ENCODE measurements at places on chromosomes 1 and 21. TPM values are rescaled to one million over a fixed set of nuclear protein-coding genes. Genes with fewer than 3 reads are reported as not detected.

The SLC45A3 gene
- 0.45 TPM for total RNA-seq

DNA sequence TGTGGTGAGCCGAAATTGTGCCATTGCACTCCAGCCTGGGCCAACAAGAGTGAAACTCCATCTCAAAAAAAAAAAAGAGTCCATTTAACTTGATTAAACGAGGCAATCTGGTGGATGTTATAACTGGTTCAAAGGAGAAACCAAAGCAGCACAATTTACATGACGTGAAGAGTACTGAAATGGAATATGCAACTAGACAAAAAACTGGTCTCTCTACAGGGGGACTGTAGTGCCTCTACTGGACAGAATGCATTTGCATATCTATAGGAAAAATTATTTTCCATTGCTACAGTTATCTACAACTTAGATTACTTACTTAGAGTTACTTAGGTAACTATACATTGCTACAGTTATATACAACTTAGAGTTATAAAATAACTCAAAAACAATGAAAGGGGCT lies 2.7 kb upstream of the CAPN2 start:
- no peak overlapping the region for H3K4me3 ChIP-seq
- H3K27me3 ChIP-seq: peaks cover 5% of the 10 kb centered on the region
- H3K4me1 ChIP-seq: peaks cover 17% of the 10 kb centered on the region
- H3K27ac ChIP-seq: no peak overlapping the region

The UBE2U gene
- total RNA-seq: not detected

GRCh38 chr1:65420590-65421350 lies at the start of the genes LEPR and LEPROT:
TSS of gene LEPR (plus strand) at chr1:65420668. CDS start at chr1:65565566, 144,898 bp downstream.
TSS of gene LEPROT (plus strand) at chr1:65420668. CDS start at chr1:65420725, 57 bp downstream.
- H3K4me3 ChIP-seq: no peak within 1 kb of the TSS
- no peak for DNase-seq
- H3K27ac ChIP-seq: peak within 1 kb of the TSS; percentile 95
- peaks cover 14% of the 10 kb centered on the region for H3K4me1 ChIP-seq
- H3K36me3 ChIP-seq: peaks cover 10% of the 10 kb centered on the region

DNA sequence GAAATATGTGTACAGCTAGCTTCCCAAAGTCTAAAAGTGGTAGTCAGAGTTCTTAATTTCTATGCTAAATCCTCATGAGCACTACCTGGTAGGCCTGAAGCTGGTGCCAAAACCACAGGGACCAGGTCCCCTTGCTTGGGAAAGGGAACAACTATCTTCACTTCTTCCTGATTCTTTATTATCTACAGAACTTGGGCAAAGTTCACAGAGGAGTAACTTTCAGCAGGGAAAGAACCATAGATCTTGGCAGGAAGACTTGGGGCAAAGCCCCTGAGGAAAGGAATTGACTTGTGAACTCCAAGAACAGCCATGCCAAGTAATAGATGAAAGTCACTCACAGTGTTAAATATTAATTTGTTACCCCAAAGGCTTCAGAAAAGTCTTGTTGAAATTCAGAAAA lies 193.0 kb downstream of the ZC3H11B start:
- no peaks in the 10 kb centered on the region for H3K36me3 ChIP-seq

GRCh38 chr1:83692524-83693381 lies 306.2 kb downstream of the TTLL7 start:
- peaks cover 4% of the 10 kb centered on the region for H3K36me3 ChIP-seq
- H3K27ac ChIP-seq: no peak overlapping the region
- H3K4me3 ChIP-seq: peak overlapping the region; percentile 77
- H3K27me3 ChIP-seq: no peaks in the 10 kb centered on the region
- no peak for DNase-seq
- H3K4me1 ChIP-seq: peaks cover 23% of the 10 kb centered on the region

GRCh38 chr1:108862698-108863477 lies 6.0 kb upstream of the AKNAD1 start:
- H3K36me3 ChIP-seq: no peaks in the 10 kb centered on the region
- H3K27ac ChIP-seq: no peak overlapping the region
- peaks cover 6% of the 10 kb centered on the region for H3K4me1 ChIP-seq
- peaks cover 10% of the 10 kb centered on the region for H3K27me3 ChIP-seq
- no peak for DNase-seq
- H3K4me3 ChIP-seq: no peak overlapping the region

DNA sequence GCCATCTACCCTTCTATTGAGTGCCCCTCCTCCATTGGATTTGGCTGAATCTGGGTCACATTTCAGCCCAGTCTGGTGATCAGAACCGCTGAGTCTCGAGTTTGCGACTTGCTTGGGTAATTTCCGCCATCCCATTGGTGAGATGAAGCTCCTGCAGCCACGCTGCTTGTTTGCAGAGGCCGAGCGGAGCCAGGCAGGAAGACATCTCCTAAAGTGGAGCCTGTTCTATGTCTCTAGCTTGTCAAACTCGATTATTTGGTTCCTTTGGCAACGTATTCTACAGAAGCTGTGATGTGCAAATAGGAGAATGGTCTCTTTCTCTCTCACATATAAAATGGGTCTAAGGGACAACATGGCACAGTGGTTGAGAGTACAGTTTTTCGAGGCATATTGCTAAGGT lies 206.8 kb upstream of the PLXNA2 start:
- H3K4me1 ChIP-seq: no peaks in the 10 kb centered on the region
- no peaks in the 10 kb centered on the region for H3K36me3 ChIP-seq
- no peak for DNase-seq
- H3K27me3 ChIP-seq: peaks cover 41% of the 10 kb centered on the region
- no peak overlapping the region for H3K27ac ChIP-seq
- no peak overlapping the region for H3K4me3 ChIP-seq

The CALML6 gene
- 0.87 TPM for total RNA-seq

The C1orf226 gene
- total RNA-seq: 0.44 TPM

DNA sequence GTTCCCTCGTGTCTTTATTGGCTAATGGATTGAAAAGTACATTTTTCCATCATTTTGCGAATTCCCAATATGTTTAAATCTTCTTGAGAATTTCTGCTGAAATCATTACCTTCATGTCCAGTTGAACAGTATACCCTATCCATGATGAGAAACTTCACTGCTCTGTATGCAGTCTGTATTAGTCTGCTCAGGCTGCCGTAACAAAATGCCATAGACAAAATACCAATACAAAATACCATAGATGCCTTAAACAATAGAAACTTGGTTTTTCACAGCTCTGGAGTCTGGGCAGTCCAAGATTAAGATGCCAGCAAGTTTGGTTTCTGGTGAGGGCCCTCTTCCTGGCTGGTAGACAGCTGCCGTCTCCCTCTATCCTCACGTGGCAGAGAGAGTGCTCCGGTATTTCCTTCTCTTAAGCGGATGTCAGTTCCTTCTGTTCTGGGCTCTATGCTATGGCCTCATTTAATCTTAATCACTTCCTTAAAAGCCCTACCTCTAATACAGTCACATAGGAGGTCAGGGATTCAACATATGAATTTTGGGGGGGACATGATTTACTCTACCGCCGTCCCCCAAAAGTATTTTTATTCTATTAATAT lies 27.0 kb downstream of the CXADR start:
- H3K27me3 ChIP-seq: peaks cover 3% of the 10 kb centered on the region
- H3K4me3 ChIP-seq: no peak overlapping the region
- H3K36me3 ChIP-seq: no peaks in the 10 kb centered on the region
- no peaks in the 10 kb centered on the region for H3K4me1 ChIP-seq
- no peak for DNase-seq

GRCh38 chr1:175892686-175893085 lies 149.3 kb upstream of the TNR start:
- no peak overlapping the region for H3K27ac ChIP-seq
- no peak for DNase-seq
- no peaks in the 10 kb centered on the region for H3K4me1 ChIP-seq
- H3K36me3 ChIP-seq: peaks cover 2% of the 10 kb centered on the region
- no peaks in the 10 kb centered on the region for H3K27me3 ChIP-seq

The MPL gene
- total RNA-seq: not detected

DNA sequence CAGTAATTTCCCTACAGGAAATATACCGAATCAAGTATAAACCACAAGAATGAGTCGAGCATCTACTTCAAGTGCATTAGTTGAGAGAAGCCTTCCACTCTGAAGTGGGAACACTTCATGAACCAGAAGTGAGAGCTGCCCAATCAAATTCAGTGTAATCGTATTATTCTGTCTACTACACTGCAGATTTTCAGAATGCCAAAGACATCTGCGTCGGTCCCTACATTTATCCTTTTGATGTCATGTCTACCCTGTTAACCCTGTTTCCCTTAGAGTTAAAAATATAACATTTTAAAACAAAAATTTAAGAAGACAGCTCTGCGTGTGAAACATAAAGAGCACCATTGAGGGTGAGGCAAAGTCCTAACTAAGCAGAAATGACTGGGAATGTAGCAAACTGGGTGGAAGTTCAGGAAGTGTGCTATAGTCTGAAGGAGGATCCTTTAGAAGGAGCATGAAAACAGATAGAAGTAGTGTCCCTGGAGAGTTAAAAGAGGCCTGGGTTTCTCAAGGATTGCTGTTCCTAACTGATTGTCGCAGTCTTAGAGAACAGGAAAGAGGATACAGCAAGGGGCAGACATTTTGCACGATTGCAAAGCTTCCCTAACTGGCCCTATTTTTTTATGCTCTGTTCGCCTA lies 291.2 kb downstream of the PTPRC start:
- peaks cover 46% of the 10 kb centered on the region for H3K4me1 ChIP-seq
- peaks cover 12% of the 10 kb centered on the region for H3K36me3 ChIP-seq
- peak overlapping the region; percentile 84 for H3K27ac ChIP-seq
- DNase-seq: no peak

The GMEB1 gene
- total RNA-seq: 25.3 TPM

- no peak for DNase-seq
- peaks cover 3% of the 10 kb centered on the region for H3K27me3 ChIP-seq
- H3K36me3 ChIP-seq: no peaks in the 10 kb centered on the region
- no peak overlapping the region for H3K27ac ChIP-seq
- no peak overlapping the region for H3K4me3 ChIP-seq
- peaks cover 19% of the 10 kb centered on the region for H3K4me1 ChIP-seq
These were observed 8.7 kb upstream of the GADD45A start for GRCh38 chr1:67676287-67676686.

GRCh38 chr21:15797577-15798363 lies 68.0 kb downstream of the USP25 start:
- H3K36me3 ChIP-seq: peaks cover 42% of the 10 kb centered on the region
- no peak overlapping the region for H3K27ac ChIP-seq
- no peak overlapping the region for H3K4me3 ChIP-seq
- H3K27me3 ChIP-seq: no peaks in the 10 kb centered on the region
- H3K4me1 ChIP-seq: peaks cover 60% of the 10 kb centered on the region

The PTCH2 gene
- total RNA-seq: 1.4 TPM

- DNase-seq: no peak
- H3K27ac ChIP-seq: no peak overlapping the region
- H3K4me3 ChIP-seq: no peak overlapping the region
- H3K4me1 ChIP-seq: no peaks in the 10 kb centered on the region
These were observed 569.4 kb upstream of the ADAMTS5 start for GRCh38 chr21:27536319-27536718.

The LPAR3 gene
- total RNA-seq: 1.4 TPM

DNA sequence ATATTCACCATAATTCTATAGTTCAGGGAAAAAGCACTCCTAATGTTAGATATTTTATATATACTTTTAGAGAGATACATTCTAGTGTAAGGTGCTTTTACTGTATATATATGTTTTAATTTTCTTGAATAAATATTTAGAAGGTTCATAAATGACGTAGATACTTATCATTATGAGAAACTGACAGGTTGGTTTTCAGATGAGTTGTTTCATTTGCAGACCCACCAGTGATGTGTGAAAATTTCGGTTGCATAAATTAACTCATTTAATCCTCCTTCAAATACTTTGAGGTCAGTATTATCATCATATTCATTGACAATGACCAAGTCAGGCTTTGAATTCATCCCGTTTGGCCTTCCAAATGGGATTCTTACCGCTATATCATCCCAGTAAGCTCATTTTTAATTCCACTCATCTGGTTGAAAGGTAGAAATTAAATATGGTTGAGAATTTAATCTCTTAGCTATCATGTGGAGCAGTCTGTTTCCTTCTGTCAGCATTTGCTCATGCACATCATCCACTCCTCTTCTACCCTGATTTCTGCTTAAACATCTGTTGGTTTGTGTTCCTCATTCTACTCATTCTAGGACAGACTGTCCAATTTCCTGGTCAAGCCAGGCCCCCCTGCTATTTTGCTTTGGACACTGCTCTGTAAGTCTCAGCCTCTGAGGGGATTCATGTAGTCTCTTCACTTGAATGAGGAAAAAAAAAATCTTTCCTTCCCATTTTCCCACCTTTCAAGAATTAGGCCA lies 1156.6 kb downstream of the PLA2G4A start:
- no peak for DNase-seq
- no peaks in the 10 kb centered on the region for H3K4me1 ChIP-seq
- H3K36me3 ChIP-seq: no peaks in the 10 kb centered on the region
- no peaks in the 10 kb centered on the region for H3K27me3 ChIP-seq
- no peak overlapping the region for H3K27ac ChIP-seq
- no peak overlapping the region for H3K4me3 ChIP-seq

The SPATA46 gene
- not detected for total RNA-seq

The PEAR1 gene
- not detected for total RNA-seq

The TOE1 gene
- total RNA-seq: 54.9 TPM

- no peak for DNase-seq
- no peak overlapping the region for H3K27ac ChIP-seq
- peaks cover 14% of the 10 kb centered on the region for H3K4me1 ChIP-seq
These were observed 15.0 kb downstream of the HLX start for GRCh38 chr1:220894025-220894923.

- H3K4me1 ChIP-seq: no peaks in the 10 kb centered on the region
- no peak for DNase-seq
- H3K27me3 ChIP-seq: peaks cover 1% of the 10 kb centered on the region
- H3K36me3 ChIP-seq: no peaks in the 10 kb centered on the region
- H3K27ac ChIP-seq: no peak overlapping the region
These were observed 71.6 kb downstream of the PLXNA2 start for GRCh38 chr1:208172423-208173145.

DNA sequence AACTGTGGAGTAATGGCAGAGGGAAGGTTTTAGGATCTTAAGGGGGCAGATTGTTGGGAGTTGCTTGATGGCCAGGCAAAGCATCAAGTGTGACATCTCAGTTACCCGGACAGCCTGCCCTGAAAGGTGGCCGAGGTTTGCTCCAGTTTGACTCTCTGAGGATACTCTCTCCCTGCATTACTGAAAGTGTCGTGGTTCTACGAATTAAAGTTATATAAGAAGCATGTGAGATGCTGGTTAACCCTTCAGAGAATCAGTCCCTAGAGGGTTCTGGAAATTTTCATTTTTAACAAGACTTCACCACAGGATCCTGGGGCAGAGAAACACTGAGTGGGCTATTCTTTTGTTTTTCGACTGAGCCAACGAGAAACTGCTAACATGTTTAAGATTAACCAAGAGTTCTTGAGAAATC lies 689 bp upstream of the ZNF644 start:
- H3K4me1 ChIP-seq: peaks cover 49% of the 10 kb centered on the region
- H3K36me3 ChIP-seq: peaks cover 30% of the 10 kb centered on the region
- no peak for DNase-seq
- peak overlapping the region; percentile 99 for H3K27ac ChIP-seq
- no peaks in the 10 kb centered on the region for H3K27me3 ChIP-seq
- H3K4me3 ChIP-seq: peak overlapping the region; percentile 96

- DNase-seq: no peak
- H3K4me3 ChIP-seq: no peak overlapping the region
- peaks cover 2% of the 10 kb centered on the region for H3K4me1 ChIP-seq
- H3K27me3 ChIP-seq: peaks cover 23% of the 10 kb centered on the region
These were observed 35.2 kb upstream of the KIRREL1 start for GRCh38 chr1:157958263-157958662.

GRCh38 chr1:43973981-43974442 lies 748 bp upstream of the ATP6V0B start:
- peaks cover 55% of the 10 kb centered on the region for H3K4me1 ChIP-seq
- H3K27ac ChIP-seq: peak overlapping the region; percentile 92
- H3K4me3 ChIP-seq: peak overlapping the region; percentile 85
- H3K36me3 ChIP-seq: peaks cover 46% of the 10 kb centered on the region
- DNase-seq: no peak

- H3K27ac ChIP-seq: no peak overlapping the region
- H3K36me3 ChIP-seq: no peaks in the 10 kb centered on the region
- no peak for DNase-seq
- H3K27me3 ChIP-seq: peaks cover 22% of the 10 kb centered on the region
- no peak overlapping the region for H3K4me3 ChIP-seq
These were observed 30.7 kb downstream of the FOXO6 start for GRCh38 chr1:41391834-41392527.

The DMRTB1 gene
- total RNA-seq: not detected

All from activated naive CD8-positive, alpha-beta T cell treated with anti-CD3 and anti-CD28 coated beads for 36 hours (primary cell).